ENCODE measurements at places on chromosomes 5 and 9.

DNA sequence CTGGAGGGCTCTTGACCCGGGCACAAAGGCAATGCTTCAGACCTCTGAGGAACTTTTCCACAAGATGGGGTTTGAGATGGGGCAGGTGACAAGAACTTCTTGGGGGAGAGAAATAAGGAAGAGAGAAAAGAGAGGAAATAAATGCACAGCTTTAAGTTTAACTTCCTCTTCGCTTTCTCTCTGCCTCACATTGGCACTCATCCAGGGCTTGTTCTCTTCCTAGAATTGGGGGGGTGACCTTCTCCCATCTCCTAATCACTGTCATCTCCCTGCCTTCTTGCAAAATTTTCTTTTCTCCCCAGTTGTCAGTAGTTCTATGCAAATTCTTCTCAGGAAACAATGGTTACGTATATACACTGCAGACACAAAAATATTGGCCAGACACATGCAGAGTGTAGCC is 19.1 kb upstream of the ADCY2 start:
- no peaks in the 10 kb centered on the region for H3K36me3 ChIP-seq
- H3K4me3 ChIP-seq = no peak overlapping the region
- no peak for DNase-seq

DNA sequence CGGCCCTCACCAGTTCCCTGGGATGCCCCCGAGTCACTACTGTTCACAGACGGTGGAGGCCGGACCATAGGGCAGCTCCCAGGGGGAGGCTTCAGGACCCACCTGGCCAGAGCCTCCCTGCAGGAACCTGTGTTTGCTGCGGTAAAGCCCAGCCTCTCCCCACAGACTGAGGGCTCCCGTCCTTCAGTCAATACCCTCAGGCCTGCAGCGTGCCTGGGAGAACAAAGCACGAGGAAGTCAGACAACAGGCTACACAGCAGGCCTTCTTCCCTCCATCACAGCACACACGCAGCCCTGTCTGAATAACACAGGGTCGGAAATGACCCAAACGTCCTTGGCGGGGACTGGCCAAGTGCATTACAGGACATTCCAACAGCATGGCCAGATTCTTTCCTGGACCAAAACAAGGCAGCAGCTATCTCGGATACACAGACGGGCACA is 34.4 kb downstream of the COL23A1 start:
- H3K27ac ChIP-seq = no peak overlapping the region
- no peaks in the 10 kb centered on the region for H3K27me3 ChIP-seq
- H3K36me3 ChIP-seq = no peaks in the 10 kb centered on the region
- peaks cover 5% of the 10 kb centered on the region for H3K4me1 ChIP-seq
- no peak overlapping the region for H3K4me3 ChIP-seq

- H3K36me3 ChIP-seq = no peaks in the 10 kb centered on the region
- H3K27me3 ChIP-seq = no peaks in the 10 kb centered on the region
- H3K4me1 ChIP-seq = no peaks in the 10 kb centered on the region
- H3K27ac ChIP-seq = no peak overlapping the region
- no peak for DNase-seq
- H3K4me3 ChIP-seq = no peak overlapping the region
Observed at GRCh38 chr5:55072666-55073065, 29.8 kb upstream of the GZMA start.

GRCh38 chr9:129198319-129199043 is 20.4 kb upstream of the IER5L start:
- H3K4me1 ChIP-seq = peaks cover 3% of the 10 kb centered on the region
- no peaks in the 10 kb centered on the region for H3K36me3 ChIP-seq
